HT1080 (cell line): ENCODE measurements at places on chromosomes 16 and 17. TPM values are rescaled to one million over a fixed set of nuclear protein-coding genes. Genes with fewer than 3 reads are reported as not detected.

CMTM2 gene
- total RNA-seq = not detected in 2 replicates

TNP2 gene
- not detected in 2 replicates for total RNA-seq

EPN3 gene
- not detected in 2 replicates for total RNA-seq

C1QL1 gene
- 3.1 and 3.6 TPM in 2 replicates for total RNA-seq

DNAAF8 gene
- 2.5 TPM in 1 of 2 replicates, not detected in the other for total RNA-seq

SAMD14 gene
- total RNA-seq = 0.50 TPM in 1 of 2 replicates, not detected in the other

TSPOAP1 gene
- 1.8 and 2.3 TPM in 2 replicates for total RNA-seq
